ENCODE measurements at places on chromosomes 7 and 10.

DNA sequence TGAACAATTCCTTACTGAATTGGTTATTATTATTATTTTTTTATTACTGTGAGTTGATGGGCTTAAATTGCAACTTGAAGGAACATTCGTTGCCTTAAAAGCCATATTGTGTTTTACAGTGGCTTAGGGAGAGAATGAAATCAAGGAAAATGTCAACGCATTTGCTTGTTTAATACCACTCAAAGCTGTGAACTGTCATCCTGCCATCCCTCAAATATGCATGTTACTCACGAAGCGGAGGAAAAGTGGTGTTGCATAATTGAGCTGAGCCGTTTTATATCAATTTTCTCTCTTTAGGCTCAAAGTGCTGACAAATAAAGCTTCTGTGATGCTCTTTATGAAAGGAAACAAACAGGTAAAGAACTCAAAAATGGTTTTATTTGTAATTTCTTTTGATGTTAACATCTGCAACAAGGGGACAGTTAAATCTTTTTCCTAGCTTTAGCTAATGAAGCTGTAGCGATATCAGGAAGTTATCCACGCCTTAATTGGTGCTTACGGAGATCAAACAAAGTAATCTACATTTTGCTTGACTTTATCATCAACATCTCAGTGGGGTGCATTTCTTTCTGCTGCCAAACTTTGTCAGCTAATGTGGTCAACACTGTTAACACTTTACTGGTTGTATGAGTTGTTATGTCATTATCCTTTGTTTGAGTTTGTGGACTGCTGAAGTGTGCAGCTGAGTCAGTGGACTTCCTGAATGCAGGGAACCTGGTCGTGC is 33.1 kb downstream of the GLRX3 start:
- no peak overlapping the region for H3K4me3 ChIP-seq
- no peaks in the 10 kb centered on the region for H3K4me1 ChIP-seq
- no peak for DNase-seq
- H3K27ac ChIP-seq: no peak overlapping the region
- no peaks in the 10 kb centered on the region for H3K27me3 ChIP-seq
- peaks cover 23% of the 10 kb centered on the region for H3K36me3 ChIP-seq

DNA sequence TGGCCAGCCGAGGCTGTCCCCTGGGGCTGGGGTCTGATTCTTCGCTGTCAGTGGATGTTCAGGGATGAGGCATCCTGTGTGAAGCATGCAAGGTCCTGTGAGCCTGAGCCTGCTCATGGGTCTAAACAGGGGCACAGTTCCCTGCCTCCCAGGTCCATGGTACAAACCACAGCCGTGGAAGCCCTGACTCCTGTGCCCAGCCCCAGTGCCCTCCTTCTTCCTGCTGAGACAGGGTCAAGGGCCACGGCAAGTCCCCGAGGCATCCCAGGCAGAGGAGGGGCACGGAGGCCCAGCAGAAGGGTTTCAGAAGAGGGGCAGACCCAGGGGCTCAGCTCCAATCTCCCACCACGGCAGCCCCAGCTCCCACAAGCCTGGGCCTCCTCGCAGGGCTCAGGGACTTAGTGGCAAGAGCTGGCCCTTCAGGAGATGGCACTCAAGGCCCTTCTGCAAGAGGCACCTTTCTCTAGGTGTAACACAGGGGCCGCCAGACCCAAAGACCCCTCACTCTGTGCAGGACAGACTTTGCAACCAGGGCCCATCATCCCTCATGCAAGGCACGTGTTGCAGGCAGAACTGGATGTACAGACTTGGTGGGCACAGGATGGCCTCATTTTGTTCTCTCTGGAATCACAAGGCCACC is 248.8 kb downstream of the TCERG1L start:
- H3K36me3 ChIP-seq: no peaks in the 10 kb centered on the region
- no peak overlapping the region for H3K4me3 ChIP-seq
- no peak overlapping the region for H3K27ac ChIP-seq
- H3K4me1 ChIP-seq: no peaks in the 10 kb centered on the region

DNA sequence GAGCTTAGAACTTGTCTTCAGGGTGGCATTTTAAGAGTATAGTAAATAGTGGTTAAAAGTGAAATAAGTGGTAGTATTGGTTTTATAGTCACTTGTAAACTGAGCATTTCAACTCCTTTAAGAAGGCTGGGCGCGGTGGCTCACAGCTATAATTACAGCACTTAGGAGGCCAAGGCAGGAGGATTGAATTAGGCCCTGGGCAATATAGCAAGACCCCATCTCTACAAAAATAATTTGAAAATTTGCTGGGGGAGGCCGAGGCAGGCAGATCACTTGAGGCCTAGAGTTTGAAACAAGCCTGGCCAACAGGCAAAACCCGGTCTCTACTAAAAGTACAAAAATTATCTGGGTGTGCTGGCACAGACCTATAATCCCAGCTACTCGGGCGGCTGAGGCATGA is 64.4 kb upstream of the BAMBI start:
- peaks cover 47% of the 10 kb centered on the region for H3K36me3 ChIP-seq
- H3K4me3 ChIP-seq: no peak overlapping the region
- H3K27me3 ChIP-seq: no peaks in the 10 kb centered on the region
- DNase-seq: no peak

- H3K27me3 ChIP-seq: no peaks in the 10 kb centered on the region
- no peak overlapping the region for H3K4me3 ChIP-seq
- no peaks in the 10 kb centered on the region for H3K36me3 ChIP-seq
- no peak for DNase-seq
- no peak overlapping the region for H3K27ac ChIP-seq
- no peaks in the 10 kb centered on the region for H3K4me1 ChIP-seq
Measured at GRCh38 chr10:47041396-47042198, 130.4 kb downstream of the PTPN20 start.

GRCh38 chr10:128599538-128599937 is 473.3 kb upstream of the MKI67 start:
- no peaks in the 10 kb centered on the region for H3K4me1 ChIP-seq
- no peaks in the 10 kb centered on the region for H3K27me3 ChIP-seq
- no peak overlapping the region for H3K27ac ChIP-seq
- H3K4me3 ChIP-seq: no peak overlapping the region

DNA sequence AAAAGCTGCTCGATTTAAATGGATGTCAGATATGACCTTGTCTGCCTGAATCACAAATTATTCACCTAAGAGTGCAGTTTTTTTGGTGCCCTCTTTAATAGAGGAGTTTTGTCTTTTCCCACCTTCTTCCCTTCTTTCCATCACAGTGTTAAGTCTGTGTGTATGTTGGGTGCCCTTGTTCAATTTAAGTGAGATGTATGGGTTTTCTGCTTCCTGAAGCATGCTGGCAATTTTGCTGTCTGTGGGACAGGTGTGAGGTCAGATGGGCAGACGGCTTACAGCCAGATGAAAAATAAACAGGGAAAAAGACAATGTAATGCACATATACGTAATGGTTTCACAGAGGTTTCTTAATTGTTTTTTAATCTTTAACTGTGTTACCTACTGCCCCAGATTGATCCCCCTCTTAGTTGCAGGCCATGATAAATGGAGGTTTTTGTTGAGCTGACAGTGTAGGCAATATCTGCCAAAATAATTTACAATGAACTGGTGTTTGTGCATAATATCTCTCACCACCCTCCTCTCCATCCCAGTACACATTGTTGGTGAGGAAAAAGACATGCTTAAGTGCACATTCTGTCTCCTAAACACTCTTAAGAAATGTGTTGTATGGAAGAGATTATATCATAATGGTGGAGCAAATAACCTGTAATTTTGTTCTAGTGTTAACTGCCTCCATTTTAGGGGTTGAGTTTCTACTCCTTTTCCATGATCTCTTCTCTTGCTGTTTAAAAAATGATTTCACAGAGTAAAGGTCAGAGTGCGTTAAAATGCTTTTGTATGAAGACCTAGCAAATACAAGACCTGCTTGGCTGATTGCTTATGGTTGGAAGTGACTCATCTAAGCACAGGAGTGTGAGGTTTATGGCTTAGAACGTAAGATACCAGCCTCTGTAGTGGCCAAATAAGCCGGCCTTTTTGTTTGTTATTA is 123.9 kb downstream of the LRRC4 start:
- H3K27me3 ChIP-seq: no peaks in the 10 kb centered on the region
- H3K4me1 ChIP-seq: peaks cover 2% of the 10 kb centered on the region
- no peak overlapping the region for H3K27ac ChIP-seq
- no peak for DNase-seq
- no peak overlapping the region for H3K4me3 ChIP-seq

- no peak overlapping the region for H3K4me3 ChIP-seq
- no peak overlapping the region for H3K27ac ChIP-seq
- H3K27me3 ChIP-seq: no peaks in the 10 kb centered on the region
- no peak for DNase-seq
- H3K4me1 ChIP-seq: no peaks in the 10 kb centered on the region
Measured at GRCh38 chr7:2596464-2597272, 35.1 kb upstream of the TTYH3 start.

GRCh38 chr7:8179486-8179885 is 82.5 kb downstream of the ICA1 start:
- no peaks in the 10 kb centered on the region for H3K4me1 ChIP-seq
- no peak overlapping the region for H3K27ac ChIP-seq
- no peak for DNase-seq
- H3K36me3 ChIP-seq: no peaks in the 10 kb centered on the region
- H3K4me3 ChIP-seq: no peak overlapping the region

GRCh38 chr10:79027147-79028055 is 41.4 kb upstream of the ZMIZ1 start:
- H3K4me1 ChIP-seq: no peaks in the 10 kb centered on the region
- H3K27me3 ChIP-seq: no peaks in the 10 kb centered on the region
- no peak overlapping the region for H3K27ac ChIP-seq
- no peaks in the 10 kb centered on the region for H3K36me3 ChIP-seq
- no peak overlapping the region for H3K4me3 ChIP-seq
- DNase-seq: no peak

DNA sequence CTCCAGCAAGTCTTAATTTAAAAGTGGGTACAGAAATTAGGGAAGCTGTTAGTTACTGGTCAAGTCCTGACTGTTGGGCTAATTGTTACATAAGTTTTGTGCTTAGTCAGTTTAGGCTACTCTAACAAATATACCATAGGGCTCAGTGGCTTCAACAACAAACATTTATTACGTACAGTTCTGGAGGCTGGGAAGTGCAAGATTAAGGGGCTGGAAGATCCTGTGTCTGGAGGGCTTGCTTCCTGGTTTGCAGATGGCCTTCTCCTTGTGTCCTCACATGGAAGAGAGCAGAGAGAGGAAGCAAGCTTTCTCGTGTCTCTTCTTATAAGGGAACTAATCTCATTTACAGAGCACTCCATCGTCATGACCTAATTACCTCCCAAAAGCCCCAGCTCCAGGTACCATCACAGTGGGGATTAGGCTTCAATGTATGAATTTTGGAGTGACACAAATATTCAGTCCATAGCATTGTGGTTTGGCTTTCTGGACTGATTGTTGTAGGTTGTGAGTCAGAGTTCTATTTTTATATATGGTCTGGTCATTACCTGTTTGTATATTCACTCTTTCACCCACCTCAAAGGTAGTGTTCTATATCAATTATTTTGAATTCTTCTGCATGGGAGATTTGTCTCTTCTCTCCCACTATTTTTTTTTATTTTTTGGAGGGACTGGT is 17.1 kb downstream of the ST7 start:
- H3K27me3 ChIP-seq: no peaks in the 10 kb centered on the region
- H3K27ac ChIP-seq: no peak overlapping the region
- no peak for DNase-seq
- H3K4me3 ChIP-seq: no peak overlapping the region

DNA sequence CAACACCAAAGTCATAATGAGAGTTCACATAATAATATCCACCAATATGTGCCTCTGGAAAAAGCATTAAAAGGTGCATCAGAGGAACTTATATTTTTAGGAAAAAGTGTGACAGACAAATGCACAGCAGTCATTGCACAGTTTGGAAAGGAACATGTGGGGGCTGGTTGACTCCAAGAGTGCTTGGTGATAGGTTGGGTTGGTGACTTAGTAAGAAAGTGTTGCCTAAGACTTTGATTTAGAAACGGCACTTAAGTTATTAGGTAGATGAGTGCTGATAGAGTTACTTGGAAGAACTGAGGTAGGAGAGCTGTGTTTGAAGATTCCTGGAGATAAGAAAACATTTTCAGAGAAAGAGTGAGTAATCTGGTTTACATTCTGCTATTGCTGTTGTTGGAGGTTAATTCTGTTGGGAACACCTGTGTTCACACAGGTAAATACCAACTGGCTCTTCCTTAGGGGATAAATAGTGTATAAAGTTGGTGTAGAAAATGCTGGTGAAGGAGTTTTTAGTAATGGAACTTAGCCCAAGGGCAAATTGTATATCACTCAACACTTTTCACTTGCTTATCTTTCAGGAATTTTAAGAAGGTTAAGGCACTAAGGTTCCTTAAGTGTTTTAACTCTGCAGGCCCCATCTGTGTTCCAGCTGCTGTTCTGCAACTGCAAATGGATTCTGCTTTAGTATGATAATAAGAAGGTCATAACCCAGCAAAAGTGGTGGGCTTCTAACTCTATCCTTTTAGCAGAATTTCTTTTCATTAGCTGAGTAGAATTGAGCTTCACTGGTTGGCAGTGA is 196.1 kb downstream of the NSUN6 start:
- H3K36me3 ChIP-seq: no peaks in the 10 kb centered on the region
- H3K27ac ChIP-seq: no peak overlapping the region
- no peaks in the 10 kb centered on the region for H3K4me1 ChIP-seq
- H3K27me3 ChIP-seq: no peaks in the 10 kb centered on the region
- no peak for DNase-seq

GRCh38 chr7:108415821-108416536 is 40.3 kb downstream of the NRCAM start:
- no peaks in the 10 kb centered on the region for H3K4me1 ChIP-seq
- DNase-seq: no peak
- peaks cover 14% of the 10 kb centered on the region for H3K27me3 ChIP-seq
- no peak overlapping the region for H3K27ac ChIP-seq
- no peaks in the 10 kb centered on the region for H3K36me3 ChIP-seq
- no peak overlapping the region for H3K4me3 ChIP-seq

DNA sequence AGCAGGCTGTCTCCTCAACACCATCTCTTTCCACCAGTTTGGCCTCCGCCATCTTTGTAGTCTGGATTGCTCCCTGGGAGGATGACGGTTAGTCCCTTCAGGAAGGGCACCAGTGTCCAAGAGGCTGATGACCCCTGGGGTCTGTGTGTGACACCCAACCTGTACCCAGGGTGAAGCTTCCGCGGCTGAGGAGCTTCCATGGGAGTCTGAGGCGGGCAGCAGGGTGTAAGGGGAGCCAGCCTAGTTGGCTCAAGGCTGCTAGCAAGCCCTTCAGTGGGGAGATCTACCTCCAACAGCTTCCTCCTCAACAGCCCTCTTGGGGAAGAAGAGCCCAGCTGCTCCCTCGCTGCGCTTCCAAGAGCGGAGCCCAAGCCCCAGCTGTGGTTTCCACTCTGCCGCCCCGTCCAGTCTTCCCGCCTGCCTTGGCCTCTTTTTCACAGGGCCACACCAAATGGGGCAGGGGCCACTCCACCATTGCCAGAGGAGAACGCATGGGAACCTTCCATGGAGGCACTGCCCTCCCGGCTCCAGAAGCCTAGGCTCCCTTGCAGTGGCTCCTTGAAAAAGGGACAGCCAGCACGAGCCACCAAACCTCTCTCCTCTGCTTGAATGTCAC is 57.4 kb downstream of the TMEM209 start:
- no peaks in the 10 kb centered on the region for H3K27me3 ChIP-seq
- no peak overlapping the region for H3K4me3 ChIP-seq
- no peaks in the 10 kb centered on the region for H3K36me3 ChIP-seq
- DNase-seq: no peak

- H3K36me3 ChIP-seq: no peaks in the 10 kb centered on the region
- no peak for DNase-seq
- no peak overlapping the region for H3K4me3 ChIP-seq
Measured at GRCh38 chr10:593901-594457, 95.5 kb downstream of the DIP2C start.
